Renal cortical epithelial cell (primary cell): ENCODE measurements at places on chromosomes 3 and 15.

- DNase-seq = peak; percentile 73
Observed at GRCh38 chr3:50136714-50137405, 18.3 kb upstream of the SEMA3F start.

- no peak for DNase-seq
Observed at GRCh38 chr15:52760562-52760961, 29.6 kb downstream of the ONECUT1 start.

- DNase-seq = no peak
Observed at GRCh38 chr15:34358367-34358766, 8.6 kb downstream of the LPCAT4 start.

- peak; percentile 83 for DNase-seq
Observed at GRCh38 chr3:188220988-188221818, 67.2 kb downstream of the LPP start.
